D341Med (cell line): ENCODE measurements at places on chromosomes 4 and X.

DNA sequence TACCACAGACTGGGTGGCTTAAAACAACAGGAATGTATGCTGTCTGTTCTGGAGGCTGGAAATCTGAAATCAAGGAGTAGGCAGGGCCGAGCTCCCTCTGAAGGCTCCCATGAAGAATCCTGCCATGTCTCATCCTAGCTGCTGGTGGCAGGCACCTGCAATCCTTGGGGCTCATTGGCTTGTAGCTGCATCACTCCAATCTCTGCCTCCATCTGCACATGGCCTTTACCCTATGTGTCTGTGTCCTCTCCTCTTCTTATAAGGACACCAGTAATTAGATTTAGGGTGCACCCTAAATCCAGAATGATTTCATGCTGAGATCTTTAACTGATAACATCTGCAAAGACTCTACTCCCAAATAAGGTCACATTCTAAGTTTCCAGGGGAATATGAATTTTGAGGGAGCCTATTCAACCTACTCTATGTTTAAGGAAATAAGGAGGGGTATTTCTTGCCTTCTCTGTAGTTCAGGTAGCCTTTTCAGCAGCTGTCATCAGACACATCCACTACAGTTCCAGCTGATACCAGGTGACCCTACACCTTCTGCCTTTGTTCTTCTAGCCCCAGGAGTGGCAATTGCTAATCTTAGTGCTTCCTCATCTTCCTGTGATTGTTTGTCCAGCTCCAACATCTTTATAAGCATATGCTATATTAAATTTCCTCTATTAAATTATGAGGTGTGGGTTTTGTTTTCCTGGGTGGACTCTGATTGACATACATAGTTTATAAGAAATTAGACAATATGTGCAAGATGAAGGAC, 295.1 kb upstream of the TAPT1 start:
- no peak for DNase-seq

- DNase-seq, result no peak
These were observed 30.4 kb downstream of the ADH7 start for GRCh38 chr4:99404595-99405287.

DNA sequence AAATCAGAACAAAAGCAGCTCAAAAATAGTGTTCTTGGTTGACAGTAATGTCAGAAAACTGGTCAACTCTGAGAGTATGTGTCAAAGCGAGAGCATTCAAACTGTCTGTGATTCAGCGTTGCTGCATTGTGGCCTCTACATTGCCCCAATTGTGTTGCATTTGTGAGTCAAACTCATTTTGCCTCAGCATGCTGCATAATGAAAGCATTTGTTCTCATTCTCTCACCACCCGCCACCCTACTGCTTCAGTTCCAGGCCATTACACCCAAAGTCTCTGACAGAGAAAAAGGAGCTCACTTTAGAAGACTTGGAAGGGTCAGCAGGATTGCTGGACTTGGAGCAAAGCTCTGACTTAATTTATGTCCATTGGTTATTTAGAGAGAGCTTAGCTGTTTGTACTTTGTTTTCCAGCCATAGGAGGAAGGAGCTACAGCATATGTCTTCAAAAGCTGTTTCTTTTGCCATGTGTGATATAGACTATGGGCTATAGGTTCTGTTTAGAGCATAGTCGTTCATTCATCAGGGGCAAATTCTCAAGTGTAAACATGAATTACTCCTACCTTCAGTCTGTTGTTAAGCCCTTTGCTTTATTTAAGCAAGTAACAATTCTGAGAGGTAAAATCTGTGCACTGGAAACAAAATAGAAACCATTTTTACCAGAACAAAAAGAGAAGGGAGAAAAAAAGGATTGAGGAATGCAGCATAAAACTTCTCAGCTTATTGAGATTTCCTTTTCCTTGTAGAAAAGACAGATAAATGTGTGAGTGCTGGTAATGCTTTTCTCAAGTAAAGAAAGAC, 153.4 kb upstream of the ANK2 start:
- DNase-seq, result no peak

GRCh38 chrX:12887767-12888166, 18.7 kb upstream of the TLR8 start:
- no peak for DNase-seq

DNA sequence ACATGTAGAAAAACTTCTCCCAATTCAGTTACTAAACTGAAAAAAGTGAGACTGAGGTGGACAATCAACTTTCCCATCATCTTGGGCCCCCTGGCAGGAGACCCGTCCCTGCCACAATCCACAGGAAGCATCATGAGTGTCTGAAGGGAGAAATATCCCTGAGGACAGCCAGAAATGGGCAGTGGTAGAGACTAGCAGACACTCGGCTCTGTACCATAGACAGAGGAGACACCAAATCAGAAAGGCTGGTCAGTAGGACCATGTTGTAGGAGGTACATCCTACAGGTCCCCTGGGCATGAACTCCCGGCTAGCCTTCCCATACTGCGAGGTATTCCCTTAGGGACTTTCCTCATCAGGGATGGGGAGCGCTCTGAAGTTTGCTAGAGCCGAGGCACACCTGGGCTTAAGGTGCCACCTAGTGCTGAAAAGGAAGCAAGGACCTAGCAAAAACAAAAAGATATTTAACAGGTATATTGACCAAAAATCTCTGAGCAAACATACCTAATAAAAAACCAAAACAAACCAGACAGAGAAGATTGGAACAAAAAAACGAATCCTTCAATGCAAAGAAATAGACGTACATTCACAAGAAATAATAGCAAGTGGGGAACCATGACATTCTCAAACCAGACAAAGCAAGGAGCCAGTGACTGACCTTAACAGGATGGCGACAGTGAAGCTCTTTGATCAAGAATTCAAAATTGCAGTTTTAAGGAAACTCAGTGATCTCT, 55.6 kb downstream of the HAUS3 start:
- no peak for DNase-seq

DNA sequence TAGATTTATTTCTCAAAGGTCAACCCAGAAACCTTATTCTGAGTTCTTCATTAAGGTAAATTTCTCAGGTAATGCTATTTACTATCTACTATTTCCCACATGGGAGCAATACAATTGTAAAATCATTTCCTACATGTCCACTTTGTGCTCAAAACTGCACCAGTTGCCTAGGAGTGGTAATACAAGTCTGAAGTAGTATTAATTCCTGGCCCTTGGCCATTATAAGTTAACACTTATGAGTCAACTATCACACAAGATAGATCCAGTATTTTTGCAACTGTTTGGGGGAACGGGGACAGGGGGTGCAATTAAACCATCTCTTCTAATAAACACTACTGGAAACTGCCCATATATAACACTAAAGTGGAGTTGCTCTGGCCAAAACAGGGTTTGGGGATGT, 48.9 kb downstream of the ACSL4 start:
- no peak for DNase-seq

DNA sequence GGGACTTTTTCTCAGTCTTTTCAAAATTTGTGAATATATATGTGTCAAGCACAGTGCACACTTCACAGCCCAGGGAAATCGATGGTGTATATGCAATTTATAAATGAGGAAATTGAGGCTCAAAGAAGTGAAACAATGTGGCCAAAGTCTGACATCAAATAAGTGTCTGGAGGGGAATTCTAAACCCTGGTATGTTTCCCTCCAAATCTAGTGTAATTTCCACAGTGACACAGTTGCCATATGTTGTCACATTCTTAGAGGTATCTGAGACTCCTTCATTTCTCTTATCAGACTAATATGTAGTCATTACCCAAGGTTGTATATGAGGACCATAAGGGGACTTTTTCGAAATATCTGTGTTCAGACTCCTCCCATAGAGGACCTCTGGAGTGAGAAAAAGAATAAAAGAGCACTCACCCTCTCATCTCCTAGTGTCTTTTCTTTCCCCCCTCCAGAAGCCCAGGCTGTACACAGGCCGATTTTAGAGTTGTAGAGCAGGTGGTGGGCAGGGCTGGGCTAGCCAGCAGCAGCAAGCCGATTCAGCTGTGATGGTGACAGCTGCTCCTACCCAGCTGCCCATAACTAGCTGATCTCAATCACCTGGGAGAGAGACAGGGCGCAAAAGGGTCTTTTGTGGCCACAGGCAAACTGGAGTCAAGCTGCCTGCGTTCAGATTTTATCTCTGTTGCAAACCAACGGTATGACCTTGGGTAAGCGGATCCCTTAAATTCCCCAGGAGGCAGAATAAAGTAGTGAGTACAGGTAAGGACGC, 55.1 kb downstream of the CLCN5 start:
- peak; percentile 62 for DNase-seq

DNA sequence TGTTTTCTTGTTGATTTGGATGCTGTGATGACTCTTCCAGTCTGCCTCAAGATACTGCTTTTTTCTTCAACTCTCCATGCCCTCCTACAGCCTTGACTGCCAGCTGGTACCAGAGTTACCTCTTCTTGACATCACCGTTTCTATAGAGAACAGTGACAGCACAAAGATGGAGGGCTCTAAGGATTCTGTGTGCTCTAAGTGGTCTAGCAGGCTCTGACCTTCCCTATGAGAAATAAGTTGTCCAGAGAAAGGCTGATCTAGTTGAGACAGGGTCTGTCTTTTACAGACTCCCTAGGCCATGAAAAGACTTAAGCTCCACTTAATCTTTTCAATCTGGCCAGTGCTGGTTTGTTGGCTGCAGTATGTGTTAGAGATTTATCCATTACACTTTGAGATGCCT, at the start of gene AKAP4:
AKAP4 (minus strand) TSS at position 101 of the 400 bp plus-strand sequence. CDS start 118 bp downstream, outside the sequence.
- DNase-seq, result no peak

- no peak for DNase-seq
These were observed 112.0 kb downstream of the C4orf51 start for GRCh38 chr4:145791988-145792387.

- no peak for DNase-seq
These were observed 582.6 kb upstream of the ACTRT1 start for GRCh38 chrX:128634754-128635153.

DNA sequence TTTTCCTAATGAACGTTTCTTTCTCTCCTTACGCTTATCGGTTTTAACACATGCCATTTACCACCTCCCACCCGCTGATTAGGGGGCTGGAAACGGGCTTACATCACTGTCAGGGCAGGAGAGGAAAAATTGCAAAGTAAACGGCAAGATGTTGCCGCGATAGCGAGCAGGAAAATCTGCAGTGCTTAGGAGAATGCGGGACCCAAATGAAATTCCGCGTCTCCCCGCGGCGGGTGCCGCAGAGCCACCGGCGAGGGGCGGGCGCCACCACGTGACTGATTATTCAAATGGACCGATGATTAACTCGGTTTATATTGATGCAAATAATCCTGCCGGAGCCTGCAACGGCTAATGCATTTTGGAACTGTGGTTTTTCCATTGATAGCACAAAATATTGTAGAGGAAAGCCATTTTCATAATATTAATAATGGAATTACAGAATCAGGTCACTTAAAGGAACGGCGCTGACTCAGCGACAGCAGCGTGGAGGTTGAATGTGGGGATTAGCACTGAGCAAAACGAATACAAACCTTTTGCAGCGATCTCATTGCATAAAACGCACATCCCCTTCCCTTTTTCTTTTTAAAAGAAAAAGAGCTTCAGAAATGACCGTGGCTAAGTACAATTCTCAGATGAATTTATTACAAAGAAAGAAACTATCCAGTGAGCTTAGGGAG, 224.2 kb downstream of the STIM2 start:
- peak; percentile 91 for DNase-seq

GRCh38 chr4:107187091-107187490, 151.0 kb upstream of the DKK2 start:
- DNase-seq, result no peak

DNA sequence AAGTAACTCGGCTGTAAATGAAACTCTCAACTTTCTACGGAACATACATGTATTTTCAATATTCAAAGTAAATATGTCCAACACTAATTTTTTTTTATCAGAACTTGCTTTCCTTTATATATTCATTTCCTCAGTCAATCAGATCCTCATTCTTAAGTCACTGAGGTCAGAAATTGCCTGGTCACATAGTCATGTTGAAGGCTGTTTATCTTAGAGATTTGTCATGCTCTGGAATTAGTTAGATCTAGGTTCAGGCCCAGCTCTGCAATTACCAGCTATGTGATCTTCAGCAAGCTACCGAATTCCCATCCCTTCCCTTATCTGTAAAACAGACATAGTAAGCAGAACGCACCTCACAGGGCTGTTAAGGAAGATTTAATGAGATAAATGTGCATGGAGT, 228.8 kb downstream of the SPCS3 start:
- DNase-seq, result no peak

DNA sequence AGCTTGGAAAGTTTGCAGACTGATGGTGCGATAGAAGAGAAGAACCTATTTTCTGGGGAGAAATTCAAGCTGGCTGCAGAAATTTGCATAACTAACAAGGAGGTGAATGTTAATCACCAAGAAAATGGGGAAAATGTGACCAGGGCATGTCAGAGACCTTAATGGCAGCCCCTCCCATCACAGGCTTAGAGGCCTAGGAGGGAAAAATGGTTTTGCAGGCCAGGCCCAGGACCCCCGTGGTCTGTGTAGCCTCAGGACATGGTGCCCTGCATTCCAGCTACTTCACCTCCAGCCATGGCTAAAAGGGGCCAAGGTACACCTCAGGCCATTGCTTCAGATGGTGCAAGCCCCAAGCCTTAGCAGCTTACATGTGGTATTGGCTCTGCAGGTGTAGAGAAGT, 207.1 kb upstream of the CXorf66 start:
- DNase-seq, result no peak

- no peak for DNase-seq
These were observed 213.1 kb upstream of the FAT1 start for GRCh38 chr4:186936496-186937375.

- no peak for DNase-seq
These were observed 448.7 kb upstream of the FAM241A start for GRCh38 chr4:111696505-111696904.

GRCh38 chr4:125765941-125766340, 451.2 kb downstream of the FAT4 start:
- no peak for DNase-seq

DNA sequence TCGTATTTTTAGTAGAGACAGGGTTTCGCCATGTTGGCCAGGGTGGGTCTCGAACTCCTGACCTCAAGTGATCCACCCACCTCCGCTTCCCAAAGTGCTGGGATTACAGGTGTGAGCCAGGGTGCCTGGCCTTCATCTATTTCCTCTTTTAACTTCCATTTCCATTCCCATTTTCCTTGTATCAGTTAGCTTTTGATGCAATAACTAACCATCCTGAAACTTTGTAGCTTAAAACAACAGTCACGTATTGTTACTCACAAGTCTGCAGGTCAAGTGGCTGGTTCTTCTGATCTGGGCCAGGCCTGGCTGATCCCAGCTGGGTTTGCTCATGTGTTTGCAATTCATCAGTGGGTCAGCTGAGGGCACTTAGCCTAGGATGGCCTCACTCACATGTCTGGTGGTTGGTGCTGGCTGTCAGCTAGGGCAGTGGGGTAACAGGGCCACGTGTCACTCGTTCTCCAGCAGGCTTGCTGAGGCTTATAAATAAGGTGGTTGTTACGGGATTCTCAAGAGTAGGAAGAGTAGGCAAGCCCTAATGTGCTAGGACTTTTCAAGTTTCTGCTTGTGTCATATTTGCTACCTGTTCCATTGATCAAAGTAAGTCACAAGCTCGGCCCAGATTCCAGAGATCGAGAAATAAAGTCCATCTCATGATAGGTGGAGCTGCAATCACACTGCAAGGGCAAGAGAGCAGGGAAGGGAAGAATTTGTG, 88.2 kb downstream of the SOWAHB start:
- no peak for DNase-seq

- no peak for DNase-seq
These were observed 59.1 kb downstream of the CASP3 start for GRCh38 chr4:184590196-184590595.
